ENCODE measurements at places on chromosomes 13 and 19.

- DNase-seq = no peak
Measured at GRCh38 chr19:31334101-31334848, 15.0 kb downstream of the TSHZ3 start.

DNA sequence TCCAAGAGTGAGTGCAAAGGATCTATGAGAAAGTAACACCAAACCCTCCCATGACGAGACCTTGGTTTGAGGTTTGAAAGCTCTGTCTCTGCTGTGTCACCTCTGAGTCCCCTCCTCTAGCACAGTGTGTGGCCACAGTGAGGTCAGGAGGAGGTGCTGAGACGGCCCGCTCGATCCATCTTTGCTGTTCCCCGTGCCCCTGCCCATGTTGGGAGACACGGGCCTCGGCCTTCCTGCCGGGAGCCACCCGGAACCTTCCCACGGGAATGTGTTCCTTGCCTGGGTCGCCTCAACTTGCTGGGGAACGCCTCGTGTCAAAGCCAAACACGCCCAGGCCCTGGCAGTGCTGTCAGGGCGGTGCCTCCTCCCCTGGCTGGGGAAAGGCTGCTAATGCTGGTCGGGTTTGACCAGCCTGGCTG is 10.1 kb downstream of the NANOS3 start:
- no peak for DNase-seq

DNA sequence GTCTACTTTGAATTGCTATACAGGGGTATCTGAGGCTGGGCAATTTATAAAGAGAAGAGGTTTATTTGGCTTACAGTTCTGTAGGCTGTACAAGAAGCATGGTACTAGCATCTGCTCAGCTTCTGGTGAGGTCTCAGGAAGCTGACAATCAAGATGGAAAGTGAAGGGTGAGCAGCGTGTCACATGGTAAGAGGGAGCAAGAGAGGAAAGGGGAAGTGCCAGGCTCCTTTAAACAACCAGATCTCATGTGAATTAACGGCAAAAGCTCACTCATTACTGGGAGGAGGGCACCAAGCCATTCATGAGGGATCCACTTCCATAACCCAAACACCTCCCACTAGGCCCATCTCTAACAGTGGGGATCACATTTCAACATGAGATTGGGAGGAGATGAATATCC is 222.4 kb downstream of the TDRD3 start:
- no peak for DNase-seq

- DNase-seq = no peak
Measured at GRCh38 chr19:20287070-20287469, 120.1 kb downstream of the ZNF486 start.

DNA sequence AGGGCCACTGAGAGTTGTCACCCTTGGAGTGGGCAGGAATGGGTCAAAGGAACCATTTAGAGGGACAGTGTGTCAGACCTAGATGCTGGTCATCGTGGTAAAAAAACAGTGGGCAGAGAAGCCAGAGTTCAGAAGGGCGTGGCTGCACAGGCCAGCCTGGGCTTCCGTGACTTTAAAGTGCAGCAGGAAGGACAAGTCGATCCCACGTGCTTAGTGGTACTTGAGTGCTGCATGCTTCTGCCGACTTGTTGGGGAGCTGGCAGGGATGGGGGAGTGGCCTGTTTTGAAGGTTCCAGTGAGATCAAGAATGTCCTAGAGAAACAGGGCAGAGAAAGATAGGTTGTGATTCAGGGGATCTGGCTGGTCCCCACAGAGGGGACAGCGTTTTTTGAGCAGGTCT is 17.0 kb downstream of the LYL1 start:
- no peak for DNase-seq

Data from lung microvascular endothelial cell (primary cell).